Astrocyte (in vitro differentiated cells and primary cell): ENCODE measurements at places on chromosomes 3 and 15. TPM values are rescaled to one million over a fixed set of nuclear protein-coding genes. Genes with fewer than 3 reads are reported as not detected.

GRCh38 chr3:147418808-147419701 lies 9.9 kb downstream of the ZIC1 start:
- peaks cover 46% of the 10 kb centered on the region for H3K27me3 ChIP-seq
- H3K36me3 ChIP-seq = peaks cover 2% of the 10 kb centered on the region
- H3K27ac ChIP-seq = peak overlapping the region; percentile 67
- peak overlapping the region; percentile 67 for H3K4me3 ChIP-seq
- peak; percentile 54 for DNase-seq

GRCh38 chr15:41783296-41783695 lies 9.0 kb downstream of the MAPKBP1 start:
- peaks cover 12% of the 10 kb centered on the region for H3K4me1 ChIP-seq
- no peak overlapping the region for H3K27ac ChIP-seq
- H3K36me3 ChIP-seq = no peaks in the 10 kb centered on the region
- no peak overlapping the region for H3K4me3 ChIP-seq
- H3K27me3 ChIP-seq = no peaks in the 10 kb centered on the region
- DNase-seq = no peak

- H3K36me3 ChIP-seq = no peaks in the 10 kb centered on the region
- no peak for DNase-seq
- H3K27me3 ChIP-seq = peaks cover 28% of the 10 kb centered on the region
- H3K27ac ChIP-seq = no peak within 1 kb of the TSS
- H3K4me3 ChIP-seq = no peak within 1 kb of the TSS
- H3K4me1 ChIP-seq = no peaks in the 10 kb centered on the region
Observed at GRCh38 chr3:154430014-154430413, at the start of gene GPR149. Gene GPR149, minus strand, starts transcription at chr3:154430190. Its CDS starts 575 bp downstream, at chr3:154429615.

GRCh38 chr15:31852933-31853799 lies 177.1 kb upstream of the CHRNA7 start:
- no peak overlapping the region for H3K4me3 ChIP-seq
- H3K4me1 ChIP-seq = no peaks in the 10 kb centered on the region
- DNase-seq = no peak
- H3K27me3 ChIP-seq = no peaks in the 10 kb centered on the region
- H3K36me3 ChIP-seq = no peaks in the 10 kb centered on the region
- no peak overlapping the region for H3K27ac ChIP-seq

DNA sequence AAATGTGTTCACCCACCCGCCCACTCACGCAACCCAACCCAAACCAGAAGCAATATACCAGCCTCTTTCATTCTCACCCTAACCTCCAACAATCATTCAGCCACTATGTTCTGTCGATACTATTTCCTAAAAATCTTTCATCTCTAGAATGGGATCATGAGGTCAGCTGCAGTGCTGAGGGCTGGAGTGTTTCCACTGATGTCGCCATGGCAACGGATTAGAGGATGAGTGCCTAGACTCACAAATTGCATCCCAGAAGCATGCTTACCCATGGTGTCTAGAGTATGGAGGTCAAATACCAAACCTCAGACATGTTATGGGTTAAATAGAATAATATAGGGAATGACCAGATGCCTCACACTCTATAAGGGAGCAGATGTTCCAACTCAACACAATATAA lies 138.5 kb downstream of the GABRB3 start:
- no peaks in the 10 kb centered on the region for H3K4me1 ChIP-seq
- no peaks in the 10 kb centered on the region for H3K27me3 ChIP-seq
- H3K27ac ChIP-seq = no peak overlapping the region

DNA sequence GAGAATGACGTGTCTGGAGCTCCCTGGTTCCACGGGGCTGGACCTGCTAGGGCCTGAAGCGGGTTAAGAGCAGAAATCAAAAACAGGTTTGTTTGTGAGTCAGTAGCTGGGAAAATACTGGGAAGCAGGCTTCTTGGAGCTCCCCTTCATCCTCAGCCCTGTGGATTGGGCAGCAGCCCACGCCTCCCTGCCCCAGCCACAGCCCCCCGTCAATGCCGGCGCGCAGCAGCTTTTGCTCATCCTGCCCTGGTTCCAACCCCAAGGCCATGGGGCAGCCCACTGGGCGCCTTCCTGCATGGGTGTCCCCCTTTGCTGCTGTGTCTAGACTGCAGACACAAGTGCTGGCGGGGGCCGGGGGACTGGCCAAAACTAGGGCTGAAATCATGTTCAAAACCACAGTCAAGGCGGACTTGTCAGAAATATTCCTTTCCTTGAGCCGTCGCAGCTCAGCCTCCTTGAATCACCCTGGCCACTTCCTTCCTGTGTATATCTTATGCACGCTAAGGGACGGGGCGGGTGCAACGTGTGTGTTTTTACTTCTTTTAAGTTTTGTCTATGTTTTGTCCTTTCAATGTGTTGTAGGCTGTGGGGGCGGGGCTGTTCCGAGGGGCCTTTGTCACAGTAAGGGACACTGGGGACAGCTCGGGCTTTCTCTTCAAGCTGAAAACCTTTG lies 108.1 kb downstream of the KLF13 start:
- peak overlapping the region; percentile 42 for H3K4me3 ChIP-seq
- no peaks in the 10 kb centered on the region for H3K27me3 ChIP-seq
- DNase-seq = peak; percentile 88
- peak overlapping the region; percentile 89 for H3K27ac ChIP-seq

- no peak overlapping the region for H3K4me3 ChIP-seq
- no peaks in the 10 kb centered on the region for H3K27me3 ChIP-seq
- no peak for DNase-seq
Observed at GRCh38 chr15:25435474-25436243, 3.2 kb downstream of the UBE3A start.

- no peaks in the 10 kb centered on the region for H3K4me1 ChIP-seq
- H3K27me3 ChIP-seq = no peaks in the 10 kb centered on the region
- no peaks in the 10 kb centered on the region for H3K36me3 ChIP-seq
- no peak overlapping the region for H3K27ac ChIP-seq
- DNase-seq = peak; percentile 31
- no peak overlapping the region for H3K4me3 ChIP-seq
Observed at GRCh38 chr3:85571835-85572234, 613.0 kb downstream of the CADM2 start.

- H3K27ac ChIP-seq = no peak overlapping the region
- peaks cover 7% of the 10 kb centered on the region for H3K27me3 ChIP-seq
- H3K4me1 ChIP-seq = peaks cover 8% of the 10 kb centered on the region
- DNase-seq = no peak
- no peak overlapping the region for H3K4me3 ChIP-seq
- H3K36me3 ChIP-seq = no peaks in the 10 kb centered on the region
Observed at GRCh38 chr3:55894605-55895004, 407.5 kb upstream of the WNT5A start.

DNA sequence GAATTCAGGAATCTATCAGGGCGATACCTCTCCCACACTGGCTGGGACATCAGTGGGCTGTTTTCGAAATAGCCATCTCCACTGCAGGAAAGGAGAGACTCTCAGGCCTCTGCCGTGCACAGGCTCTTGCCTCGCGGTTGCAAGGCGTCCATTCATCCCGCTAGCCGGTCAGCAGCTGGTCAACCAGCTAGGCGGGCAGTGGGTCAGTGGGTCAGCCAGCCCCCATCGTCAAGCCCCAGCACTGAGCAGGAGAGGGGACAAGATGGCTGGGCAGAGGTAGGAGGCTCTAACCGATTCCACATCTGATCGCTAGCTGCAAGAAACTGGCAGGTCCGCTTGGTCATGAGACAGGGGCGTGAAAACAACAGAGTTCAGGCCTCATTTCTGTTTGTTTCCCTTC lies 45.1 kb downstream of the MUC4 start:
- no peaks in the 10 kb centered on the region for H3K36me3 ChIP-seq
- no peak overlapping the region for H3K4me3 ChIP-seq
- H3K27ac ChIP-seq = no peak overlapping the region
- no peak for DNase-seq
- peaks cover 7% of the 10 kb centered on the region for H3K27me3 ChIP-seq

DNA sequence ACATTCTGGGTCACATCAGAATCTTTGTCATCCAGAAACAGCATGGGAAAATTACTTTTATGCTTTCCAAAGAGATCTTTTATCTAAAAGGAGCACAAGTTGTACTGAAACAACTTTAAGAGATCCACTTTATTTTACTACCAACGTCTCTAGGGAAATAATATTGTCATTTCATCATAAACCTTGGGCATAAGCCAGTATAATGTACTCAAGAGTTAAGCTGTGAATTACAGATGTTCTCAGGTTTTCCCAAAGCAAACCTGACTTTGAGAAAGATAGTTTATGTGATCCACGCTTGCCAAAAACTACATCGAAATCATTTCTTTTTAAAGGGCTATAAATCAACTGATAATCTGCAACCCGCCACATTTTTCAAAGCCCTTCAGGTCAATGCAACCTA lies 124.1 kb upstream of the CRBN start:
- H3K4me1 ChIP-seq = no peaks in the 10 kb centered on the region
- DNase-seq = no peak
- no peaks in the 10 kb centered on the region for H3K36me3 ChIP-seq
- H3K4me3 ChIP-seq = no peak overlapping the region
- H3K27me3 ChIP-seq = no peaks in the 10 kb centered on the region
- H3K27ac ChIP-seq = no peak overlapping the region

DNA sequence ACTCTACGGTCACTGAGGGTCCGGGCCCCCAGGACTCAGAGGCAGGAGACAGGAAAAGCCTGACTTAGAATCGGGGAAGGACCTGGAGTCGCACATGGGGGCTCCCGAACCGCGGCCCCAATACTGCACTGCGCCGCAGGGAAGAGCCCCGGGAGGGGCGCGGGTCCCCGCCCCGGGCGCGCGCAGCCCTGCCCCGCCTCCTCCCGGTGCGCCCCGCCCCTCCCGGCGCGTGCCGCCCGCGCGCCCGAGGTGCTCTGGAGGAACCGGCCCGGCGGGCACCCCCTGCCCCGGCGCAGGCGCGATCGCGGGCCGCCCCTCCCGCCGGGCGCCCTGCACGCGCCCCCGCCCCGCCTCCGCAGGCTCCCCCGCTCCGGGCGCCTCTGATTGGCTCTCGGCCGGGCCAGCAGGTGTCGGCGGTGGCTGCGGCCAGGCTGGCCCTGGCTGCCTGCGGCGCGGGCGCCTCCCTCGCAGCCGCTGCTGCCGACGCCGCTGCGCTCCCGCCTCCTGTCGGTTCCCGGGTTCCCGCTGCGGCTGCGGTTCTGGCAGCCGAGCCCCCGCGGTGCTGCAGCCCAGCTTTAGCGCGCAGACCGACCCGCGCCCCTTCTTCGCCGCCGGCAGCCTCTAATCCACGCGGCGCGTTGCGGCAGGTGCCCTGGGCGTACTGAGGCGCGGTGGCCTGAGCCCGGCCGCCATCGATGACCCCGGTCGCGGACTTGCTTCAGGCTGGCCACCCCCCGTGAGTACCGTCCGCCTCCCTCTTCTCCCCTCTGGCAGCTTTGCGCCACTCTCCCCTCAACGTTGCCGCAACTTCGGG lies at the start of gene MYRIP:
MYRIP (plus strand) TSS at position 429 of the 814 bp plus-strand sequence. CDS start 91,208 bp downstream, outside the sequence.
- peaks cover 49% of the 10 kb centered on the region for H3K27me3 ChIP-seq
- H3K4me1 ChIP-seq = peaks cover 11% of the 10 kb centered on the region
- DNase-seq = no peak
- peak within 1 kb of the TSS; percentile 21 for H3K4me3 ChIP-seq

DNA sequence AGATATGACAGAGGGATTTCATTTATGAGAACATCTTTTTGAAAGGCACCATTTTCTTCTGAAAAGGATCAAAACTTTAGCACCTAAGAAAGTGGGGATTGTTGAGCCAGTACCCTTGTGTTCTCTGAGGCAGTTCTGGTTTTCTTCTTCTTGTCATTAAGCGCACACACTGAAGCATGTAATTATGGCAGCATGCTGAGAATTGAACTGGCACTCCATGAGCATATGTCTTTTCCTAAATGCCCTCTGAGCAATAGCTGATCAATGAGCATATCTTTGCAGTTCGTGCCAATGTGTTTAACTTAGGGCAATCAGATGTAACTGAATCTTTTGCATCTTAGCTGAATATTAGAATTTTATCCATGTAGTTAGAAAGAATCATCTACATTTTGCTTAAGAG lies 53.9 kb upstream of the VGLL3 start:
- H3K4me1 ChIP-seq = no peaks in the 10 kb centered on the region
- H3K27me3 ChIP-seq = no peaks in the 10 kb centered on the region
- no peak for DNase-seq

DNA sequence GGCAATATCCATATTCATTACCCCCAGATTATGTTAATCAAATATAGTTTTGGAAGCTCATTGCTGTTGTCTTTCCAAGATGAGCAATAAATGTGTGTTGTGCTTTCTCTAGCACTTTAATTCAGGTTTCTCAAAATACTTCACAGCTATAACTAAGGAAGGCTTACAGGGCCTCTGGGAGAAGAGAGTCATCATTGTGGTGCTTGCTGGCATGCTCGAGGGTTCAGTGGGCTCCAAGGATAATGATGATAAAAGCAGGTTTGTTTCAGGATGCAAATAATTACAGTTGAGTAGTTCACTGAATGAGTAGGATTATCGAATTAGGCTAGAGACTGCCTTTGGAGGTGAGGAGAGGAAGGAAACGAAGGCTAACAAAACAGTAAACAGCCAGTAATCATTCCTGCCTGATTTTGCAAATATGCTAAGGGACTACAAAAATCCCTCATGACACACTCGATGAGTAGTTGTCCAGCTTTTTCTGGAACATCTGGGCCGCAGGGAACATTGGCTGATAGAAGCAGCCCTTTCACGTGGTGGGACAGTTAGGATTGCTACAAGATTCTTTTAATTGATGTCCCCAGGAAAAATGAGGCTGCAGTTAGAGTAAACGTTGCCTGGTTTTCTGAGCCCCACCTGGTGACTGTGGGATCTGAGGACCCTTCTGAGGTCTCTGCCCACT lies 54.1 kb downstream of the SLC7A14 start:
- H3K4me3 ChIP-seq = no peak overlapping the region
- H3K27ac ChIP-seq = no peak overlapping the region
- no peaks in the 10 kb centered on the region for H3K27me3 ChIP-seq
- DNase-seq = no peak
- no peaks in the 10 kb centered on the region for H3K4me1 ChIP-seq
- no peaks in the 10 kb centered on the region for H3K36me3 ChIP-seq

The RAD51 gene
- 3.6 and 5.6 TPM in 2 replicates for total RNA-seq

The TRIM59 gene
- 15.8 and 20.6 TPM in 2 replicates for total RNA-seq

The GCNT3 gene
- 1.3 and 1.8 TPM in 2 replicates for total RNA-seq

The MAP3K13 gene
- 21.6 and 22.2 TPM in 2 replicates for total RNA-seq

The ITIH3 gene
- total RNA-seq = 0.16 and 0.36 TPM in 2 replicates

The KLHL40 gene
- total RNA-seq = not detected in 2 replicates

The GOLGA6A gene
- 0.30 and 0.31 TPM in 2 replicates for total RNA-seq
